NCI-H526 treated with DMSO at 0.1 percent for 48 hours (cell line): ENCODE measurements at places on chromosomes 3 and 15.

GRCh38 chr15:93109336-93110102 lies 20.5 kb upstream of the RGMA start:
- no peak for DNase-seq

GRCh38 chr15:64897345-64897985 lies 14.2 kb upstream of the ANKDD1A start:
- no peak for DNase-seq

GRCh38 chr3:52401021-52401420 lies 43.9 kb downstream of the SEMA3G start:
- DNase-seq: no peak

- no peak for DNase-seq
Measured at GRCh38 chr15:50943638-50944037, 35.2 kb downstream of the AP4E1 start.

GRCh38 chr3:99997293-99997692 lies 117.0 kb downstream of the FILIP1L start:
- no peak for DNase-seq

GRCh38 chr15:29311696-29312095 lies 42.1 kb upstream of the NSMCE3 start:
- DNase-seq: no peak

- DNase-seq: no peak
Measured at GRCh38 chr3:60585918-60586317, 665.3 kb downstream of the FHIT start.

DNA sequence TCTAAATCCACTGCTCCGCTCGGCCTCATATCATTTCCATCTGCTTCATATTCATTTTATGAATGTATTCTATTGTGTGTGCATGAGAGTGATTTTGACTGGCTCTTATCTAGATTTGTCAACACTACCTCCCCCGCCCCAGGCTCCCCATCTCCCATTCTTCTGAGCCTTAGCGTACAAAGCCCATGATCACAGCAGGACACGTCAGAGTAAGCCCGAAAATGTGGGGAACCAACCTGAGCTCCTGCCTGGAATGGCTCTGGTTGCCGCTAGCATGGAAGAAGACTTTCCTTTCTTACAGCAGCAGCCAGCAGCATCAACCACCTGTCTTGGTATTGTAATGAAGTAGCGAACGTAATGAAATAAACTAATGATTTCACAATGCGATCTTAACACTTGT lies 61.4 kb downstream of the GABRB3 start:
- DNase-seq: peak; percentile 4

DNA sequence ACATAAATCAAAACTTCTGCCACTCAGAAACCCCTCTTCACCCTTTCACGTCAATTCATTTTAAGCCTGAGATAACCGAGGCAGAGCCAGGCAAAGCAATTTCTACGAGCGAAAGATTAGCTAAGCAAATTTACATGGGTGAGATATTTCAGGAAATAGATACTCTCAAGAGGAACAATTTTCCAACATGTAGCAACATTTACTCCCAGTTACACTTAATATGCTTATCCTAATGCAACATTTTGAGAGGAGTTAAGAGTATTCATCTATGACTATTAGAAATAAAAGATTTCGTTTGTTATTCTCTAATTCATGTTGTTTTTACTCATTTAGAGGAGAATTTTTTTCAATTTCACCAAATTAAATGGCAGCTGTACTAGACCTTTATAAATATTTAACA lies 837 bp downstream of the TMC3 start:
- no peak for DNase-seq

DNA sequence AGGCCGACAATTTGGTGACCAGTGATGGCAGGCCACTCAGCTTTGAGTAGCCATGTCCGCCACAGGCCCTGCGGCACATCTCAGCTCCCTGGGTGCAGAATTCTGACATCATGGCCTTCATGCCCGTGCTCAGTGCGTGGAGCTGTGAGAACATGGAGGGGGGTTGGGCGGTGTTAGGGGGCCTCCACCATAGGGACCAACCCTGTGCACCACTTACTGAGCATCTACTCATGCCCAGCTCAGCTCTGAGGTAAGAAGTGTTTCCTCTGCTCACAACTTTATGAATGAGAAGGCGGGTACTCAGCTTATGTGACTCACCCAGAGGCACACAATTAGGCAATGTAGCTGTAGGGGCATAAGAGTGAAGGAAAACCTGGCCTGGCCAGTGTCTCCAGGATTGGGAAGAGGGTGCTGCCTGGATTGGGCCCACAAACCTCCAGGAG lies 10.5 kb downstream of the ACOX2 start:
- DNase-seq: no peak

- DNase-seq: no peak
Measured at GRCh38 chr3:189909573-189909972, 211.1 kb downstream of the P3H2 start.

GRCh38 chr3:17125738-17126442 lies 241.1 kb downstream of the PLCL2 start:
- no peak for DNase-seq

- no peak for DNase-seq
Measured at GRCh38 chr3:87420171-87420570, 143.8 kb upstream of the POU1F1 start.

DNA sequence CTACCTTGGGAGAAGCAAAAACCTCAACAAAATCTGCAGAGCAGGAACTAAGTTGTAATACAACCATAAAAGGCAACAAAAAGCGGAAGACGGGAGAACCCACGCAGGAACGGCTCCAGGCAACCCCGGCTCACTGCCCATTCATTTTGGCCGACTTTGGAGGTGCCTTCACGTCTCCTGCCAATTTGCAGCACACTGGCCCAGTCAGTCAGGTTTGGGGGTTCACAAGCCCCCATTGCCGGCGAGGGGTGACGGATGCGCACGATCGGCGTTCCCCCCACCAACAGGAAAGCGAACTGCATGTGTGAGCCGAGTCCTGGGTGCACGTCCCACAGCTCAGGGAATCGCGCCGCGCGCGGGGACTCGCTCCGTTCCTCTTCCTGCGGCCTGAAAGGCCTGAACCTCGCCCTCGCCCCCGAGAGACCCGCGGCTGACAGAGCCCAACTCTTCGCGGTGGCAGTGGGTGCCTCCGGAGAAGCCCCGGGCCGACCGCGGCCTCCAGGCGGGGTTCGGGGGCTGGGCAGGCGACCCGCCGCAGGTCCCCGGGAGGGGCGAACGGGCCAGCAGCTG lies 463 bp downstream of the TERC start:
- DNase-seq: peak; percentile 36

DNA sequence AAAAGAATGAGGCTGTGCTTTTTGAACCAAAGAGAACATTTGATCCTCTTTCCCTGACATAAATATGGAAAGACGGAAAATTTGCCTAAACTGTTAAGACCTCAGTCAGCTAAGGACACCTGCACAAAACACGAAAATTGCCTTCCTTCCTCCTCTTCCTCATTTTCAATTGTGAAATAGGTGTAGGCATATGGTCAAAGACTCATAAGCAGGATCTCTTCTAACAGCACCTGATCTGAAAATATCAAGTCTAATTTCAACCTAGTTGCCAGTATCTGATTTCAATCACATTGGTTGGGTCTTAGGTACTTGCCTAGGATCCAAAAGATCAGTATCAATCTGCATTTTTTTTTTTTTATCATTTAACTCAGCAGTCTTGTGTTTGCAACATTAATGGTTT lies 215.7 kb upstream of the SLC2A2 start:
- DNase-seq: no peak

GRCh38 chr3:159937561-159938166 lies 51.0 kb upstream of the IL12A start:
- no peak for DNase-seq

DNA sequence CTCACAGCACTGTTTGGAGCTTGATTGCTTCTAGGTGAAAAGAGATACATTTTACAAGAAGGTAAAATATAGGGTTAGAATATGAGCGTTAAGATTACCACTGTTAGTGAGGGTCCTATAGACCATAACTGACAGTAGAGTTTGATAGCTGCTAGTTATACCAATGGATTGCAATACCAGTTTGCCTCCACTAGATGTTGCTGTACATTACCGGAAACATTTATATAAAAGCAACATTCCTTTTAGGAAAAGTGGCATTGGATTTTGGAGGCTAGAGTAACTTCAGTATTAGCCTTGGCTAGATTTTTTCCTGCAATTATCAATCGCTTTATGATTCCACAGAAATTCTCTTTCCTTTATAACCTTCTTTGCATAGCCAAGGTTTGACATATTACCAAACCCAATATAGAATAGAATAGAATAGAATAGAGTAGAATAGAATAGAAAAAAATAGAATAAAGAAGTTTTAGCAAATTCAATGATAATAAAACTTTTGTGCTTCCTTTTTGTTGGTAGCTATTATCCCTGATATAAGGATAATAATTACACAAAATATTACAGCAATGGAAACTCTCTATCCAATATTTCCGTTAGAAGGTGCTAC lies 1093.6 kb upstream of the ALCAM start:
- DNase-seq: peak; percentile 40

GRCh38 chr3:127844326-127844942 lies 22.1 kb upstream of the MGLL start:
- DNase-seq: no peak

- DNase-seq: no peak
Measured at GRCh38 chr15:39690881-39691634, 91.6 kb downstream of the FSIP1 start.

- DNase-seq: no peak
Measured at GRCh38 chr3:1513662-1514061, 420.8 kb downstream of the CNTN6 start.

GRCh38 chr3:168117853-168118313 lies 22.2 kb upstream of the GOLIM4 start:
- no peak for DNase-seq

DNA sequence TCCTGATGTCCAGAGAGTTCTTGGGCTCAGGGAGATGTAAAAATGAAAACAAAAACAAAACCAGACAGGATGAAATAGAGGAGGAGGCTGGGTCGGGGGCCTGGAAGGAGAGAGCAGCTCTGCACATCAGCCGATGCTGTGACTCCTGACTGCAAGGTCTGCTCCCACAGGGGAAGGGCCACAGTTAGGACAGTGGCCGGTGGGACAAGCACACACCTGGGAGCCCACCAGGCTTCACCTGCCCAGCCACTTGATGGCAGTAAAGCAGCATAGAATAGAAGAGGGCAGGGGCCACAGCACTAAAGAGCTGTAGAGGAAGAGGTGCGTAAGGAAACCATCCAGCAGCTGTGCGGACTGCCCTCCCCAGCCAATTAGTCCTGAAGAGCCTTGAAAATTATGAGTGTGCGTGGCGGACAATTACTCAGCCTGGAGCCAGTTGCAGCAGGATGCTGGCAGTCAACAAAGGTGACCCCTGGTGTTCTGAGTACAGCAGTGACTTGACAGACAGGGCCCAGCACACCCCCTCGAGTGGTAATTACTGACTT lies 29.8 kb downstream of the ALS2CL start:
- no peak for DNase-seq

GRCh38 chr3:117856354-117856753 lies 1146.8 kb downstream of the TUSC7 start:
- DNase-seq: no peak

DNA sequence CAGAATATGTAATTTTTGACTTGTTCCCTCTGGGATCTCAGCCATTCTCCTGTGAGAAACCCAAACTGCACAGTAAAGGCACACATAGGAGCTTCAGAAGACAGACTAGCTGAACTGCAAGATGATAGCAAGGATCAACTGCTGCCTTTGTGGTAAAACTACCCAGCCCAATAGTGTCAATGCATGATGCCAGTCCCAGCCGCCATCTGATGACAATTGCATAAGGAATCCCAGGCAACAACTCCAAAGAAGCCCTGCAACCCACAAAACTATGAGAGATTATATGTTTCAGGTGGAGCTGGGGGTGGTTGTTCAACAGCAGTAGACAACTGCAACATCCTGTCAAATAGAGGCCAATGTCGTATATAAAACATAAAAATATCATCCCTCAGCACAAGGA lies 192.4 kb upstream of the ARPP21 start:
- no peak for DNase-seq

GRCh38 chr3:42502429-42503250 lies at the start of gene VIPR1:
Gene VIPR1, plus strand, starts transcription at chr3:42502643. Its CDS starts 93 bp downstream, at chr3:42502736.
- peak; percentile 78 for DNase-seq

GRCh38 chr3:188546835-188547670 lies 393.1 kb downstream of the LPP start:
- no peak for DNase-seq

DNA sequence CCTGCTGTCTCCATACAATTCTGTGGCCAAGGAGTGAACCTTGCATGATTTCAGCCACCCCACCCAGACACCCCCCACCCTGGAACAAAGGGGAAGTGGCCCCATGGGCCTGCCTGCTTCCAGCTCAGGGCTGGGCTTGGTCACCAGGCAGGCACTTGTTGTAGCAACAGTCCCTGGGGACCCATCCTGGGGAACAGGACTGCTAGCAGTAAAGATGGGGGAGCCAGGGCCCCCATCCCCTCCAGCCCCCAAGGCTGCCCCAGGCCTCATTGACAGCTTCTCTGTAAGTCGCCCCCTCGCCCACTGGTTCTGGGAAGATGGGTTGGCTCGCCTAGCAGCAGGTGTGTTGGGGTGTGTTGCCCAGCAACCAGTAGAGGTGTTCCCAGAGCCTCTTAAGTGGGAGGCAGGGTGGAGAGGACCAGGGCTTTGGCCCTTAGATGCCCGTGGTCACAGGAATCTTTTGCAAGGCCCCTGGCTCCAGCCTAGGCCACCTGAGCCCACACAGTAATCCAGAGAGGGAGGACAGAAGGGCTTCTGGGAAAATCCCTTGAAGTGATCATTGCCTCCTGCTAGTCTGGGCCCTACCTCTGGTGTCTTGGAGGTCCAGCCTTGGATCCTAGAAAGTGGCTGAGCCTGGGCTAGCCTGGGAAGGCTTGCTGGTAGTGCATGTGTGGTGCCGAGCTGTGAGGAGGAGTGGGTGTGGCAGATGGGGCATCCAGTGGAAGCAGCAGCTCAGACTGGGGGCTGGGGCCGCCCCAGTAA lies 48.9 kb downstream of the CYP11A1 start:
- no peak for DNase-seq

GRCh38 chr3:172216911-172217310 lies 177.5 kb downstream of the FNDC3B start:
- DNase-seq: no peak

DNA sequence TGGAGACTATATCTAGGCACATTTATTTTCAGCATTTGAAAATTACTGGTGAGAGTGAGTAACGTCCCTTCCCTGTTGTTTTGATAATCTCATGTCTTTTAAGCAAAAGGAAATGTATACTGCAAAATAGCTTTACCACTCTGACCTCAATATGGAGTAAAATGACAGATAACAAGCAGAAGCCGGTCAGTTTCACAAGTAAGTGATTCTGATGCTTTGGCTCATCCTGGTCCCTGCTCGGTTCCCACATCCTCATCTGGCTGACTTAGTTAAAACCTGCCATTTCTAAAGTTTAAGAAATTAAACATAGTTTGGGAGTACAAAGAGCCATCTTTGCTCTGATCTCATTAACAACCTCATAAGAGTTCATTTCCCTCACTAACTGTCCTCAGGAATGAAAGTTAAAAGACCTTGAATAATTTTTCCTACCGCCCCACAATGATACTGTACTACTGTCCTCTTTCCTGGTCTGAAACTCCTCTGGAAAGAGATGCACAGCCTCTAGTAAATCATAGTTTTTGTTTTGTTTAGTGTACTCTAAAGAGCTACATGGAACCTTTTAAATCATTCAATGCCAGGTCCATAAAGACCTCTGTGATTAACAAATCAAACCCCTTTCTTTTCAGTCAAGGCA lies 72.3 kb upstream of the ICE2 start:
- no peak for DNase-seq
